Muscle of leg (tissue), 16 donors: ENCODE measurements at places on chromosomes 12 and 14. TPM values are rescaled to one million over a fixed set of nuclear protein-coding genes. Genes with fewer than 3 reads are reported as not detected.

The RIMBP2 gene
- 2.0 TPM for total RNA-seq

The OTX2 gene
- 0.04 TPM for total RNA-seq

The MANSC4 gene
- not detected for total RNA-seq

The RBMS2 gene
- 19.6 TPM for total RNA-seq

The ERBB3 gene
- total RNA-seq = 126 TPM

The MAP3K12 gene
- total RNA-seq = 15.3 TPM

DNA sequence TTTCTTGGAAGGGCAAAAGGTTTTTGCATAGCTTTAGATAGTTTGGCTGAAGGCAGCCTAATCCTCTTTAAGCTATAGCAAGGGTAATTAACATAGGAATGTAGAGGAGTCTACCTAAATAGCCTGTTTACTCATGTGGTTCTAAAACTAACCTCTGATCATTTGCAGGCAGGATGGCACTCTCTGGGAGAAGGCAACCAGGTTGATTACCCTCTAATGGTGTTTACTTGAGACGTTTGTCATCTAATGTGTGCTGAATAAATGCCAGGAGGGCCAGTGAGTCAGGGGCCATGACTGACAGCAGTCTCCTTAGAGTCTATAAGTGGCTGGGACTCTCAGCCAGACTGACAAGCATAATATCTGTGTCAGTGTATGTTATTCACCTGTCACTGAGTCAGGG is 286.4 kb downstream of the PCNX1 start:
- no peak overlapping the region for H3K4me3 ChIP-seq
- no peaks in the 10 kb centered on the region for H3K27me3 ChIP-seq
- H3K36me3 ChIP-seq = no peaks in the 10 kb centered on the region
- DNase-seq = no peak
- no peak overlapping the region for H3K27ac ChIP-seq

GRCh38 chr14:104942586-104942985 is 17.9 kb downstream of the PLD4 start:
- no peak for DNase-seq
- H3K27me3 ChIP-seq = peaks cover 7% of the 10 kb centered on the region
- H3K36me3 ChIP-seq = no peaks in the 10 kb centered on the region
- H3K4me1 ChIP-seq = peaks cover 6% of the 10 kb centered on the region
- no peak overlapping the region for H3K27ac ChIP-seq

- H3K36me3 ChIP-seq = no peaks in the 10 kb centered on the region
- H3K27me3 ChIP-seq = no peaks in the 10 kb centered on the region
- DNase-seq = peak; percentile 92
- H3K4me1 ChIP-seq = peaks cover 2% of the 10 kb centered on the region
- no peak overlapping the region for H3K4me3 ChIP-seq
Observed at GRCh38 chr12:46661110-46661845, 164.5 kb downstream of the SLC38A4 start.

DNA sequence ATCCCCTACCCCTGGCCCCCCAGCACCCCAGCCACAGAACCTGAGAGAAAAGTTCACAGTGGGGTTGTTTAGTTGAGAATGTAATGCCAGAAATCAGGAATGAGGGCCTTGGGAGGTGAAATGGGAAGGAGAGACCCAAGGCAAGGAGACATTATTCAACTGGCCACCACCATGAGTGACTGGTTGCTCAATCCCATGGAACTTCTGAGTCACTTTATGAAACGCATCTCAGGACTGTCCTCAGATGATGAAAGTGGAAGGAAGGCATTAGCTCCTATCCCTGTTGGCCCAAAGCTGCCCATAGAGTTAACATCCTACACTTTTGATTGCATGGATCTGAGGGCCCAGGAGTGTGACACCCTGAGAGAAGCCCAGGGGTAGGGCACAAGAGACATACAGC is 25.4 kb upstream of the TCL1A start:
- no peak overlapping the region for H3K27ac ChIP-seq
- no peak for DNase-seq
- peaks cover 2% of the 10 kb centered on the region for H3K4me1 ChIP-seq
- H3K36me3 ChIP-seq = no peaks in the 10 kb centered on the region

DNA sequence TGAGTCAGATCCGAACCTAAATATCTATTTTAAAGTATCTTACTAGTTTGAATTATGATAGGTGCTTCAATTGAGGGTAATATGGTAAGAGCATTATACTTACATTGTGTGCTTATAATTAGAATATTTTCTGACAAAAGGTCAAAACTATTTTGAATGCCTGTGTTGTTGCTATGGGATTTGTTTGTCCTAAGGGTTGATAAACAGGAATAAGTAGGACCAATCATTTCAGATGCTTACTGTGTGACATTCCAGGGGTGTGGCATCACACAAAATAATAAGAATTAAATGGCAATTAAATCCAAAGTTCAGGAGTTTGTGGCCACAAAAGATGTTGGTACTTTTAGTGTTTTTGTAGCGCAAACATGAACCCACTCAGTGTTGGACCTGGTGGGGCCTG is 256.2 kb upstream of the DDHD1 start:
- H3K36me3 ChIP-seq = no peaks in the 10 kb centered on the region
- no peaks in the 10 kb centered on the region for H3K4me1 ChIP-seq
- no peak overlapping the region for H3K27ac ChIP-seq
- H3K27me3 ChIP-seq = no peaks in the 10 kb centered on the region

GRCh38 chr12:85085066-85085465 is 48.9 kb downstream of the LRRIQ1 start:
- no peak overlapping the region for H3K27ac ChIP-seq
- H3K27me3 ChIP-seq = no peaks in the 10 kb centered on the region
- no peaks in the 10 kb centered on the region for H3K4me1 ChIP-seq
- no peaks in the 10 kb centered on the region for H3K36me3 ChIP-seq

DNA sequence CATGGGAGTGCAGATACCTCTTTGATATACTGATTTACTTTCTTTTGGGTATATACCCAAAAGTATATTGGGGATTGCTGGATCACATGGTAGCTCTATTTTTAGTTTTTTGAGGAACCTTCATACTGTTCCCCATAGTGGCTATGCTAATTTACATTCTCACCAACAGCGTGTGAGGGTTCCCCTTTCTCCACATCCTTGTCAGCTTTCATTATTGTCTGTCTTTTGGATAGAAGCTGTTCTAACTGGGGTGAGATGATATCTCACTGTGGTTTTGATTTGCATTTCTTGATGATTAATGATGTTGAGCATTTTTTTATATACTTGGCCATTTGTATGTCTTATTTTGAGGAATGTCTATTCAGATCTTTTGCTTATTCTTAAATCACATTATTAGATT is 44.1 kb upstream of the JDP2 start:
- H3K27ac ChIP-seq = no peak overlapping the region
- peak; percentile 32 for DNase-seq
- H3K4me1 ChIP-seq = peaks cover 7% of the 10 kb centered on the region
- H3K27me3 ChIP-seq = no peaks in the 10 kb centered on the region
- H3K36me3 ChIP-seq = no peaks in the 10 kb centered on the region
- no peak overlapping the region for H3K4me3 ChIP-seq

DNA sequence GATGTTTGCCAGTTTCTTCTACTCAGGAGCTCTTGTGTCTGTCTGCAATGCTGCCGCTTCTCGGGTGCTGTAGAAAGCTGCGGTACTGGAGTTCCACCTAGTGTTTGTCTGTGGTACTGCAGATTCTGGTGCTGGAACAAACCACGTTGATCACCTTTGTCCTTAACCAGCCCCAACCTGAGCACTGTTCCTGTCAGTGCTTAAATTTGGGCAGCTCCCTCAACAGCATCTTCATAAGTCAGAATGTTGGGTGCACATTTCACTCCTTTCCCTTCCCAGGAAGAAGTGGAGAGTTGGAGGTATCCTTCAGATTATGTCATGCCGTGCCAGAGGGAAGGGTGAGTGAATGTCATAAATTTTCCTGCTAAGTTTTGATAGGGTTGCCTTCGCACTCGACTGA is 48.7 kb upstream of the LALBA start:
- H3K4me3 ChIP-seq = no peak overlapping the region
- H3K4me1 ChIP-seq = no peaks in the 10 kb centered on the region
- H3K27ac ChIP-seq = no peak overlapping the region
- peaks cover 2% of the 10 kb centered on the region for H3K27me3 ChIP-seq
